ENCODE measurements at places on chromosomes 6 and 20. TPM values are rescaled to one million over a fixed set of nuclear protein-coding genes. Genes with fewer than 3 reads are reported as not detected.

The ACTL10 gene
- 2.7 TPM for total RNA-seq

The CCDC170 gene
- total RNA-seq = 0.56 TPM

The CDKN1A gene
- total RNA-seq = 230 TPM

The PRIM2 gene
- total RNA-seq = 27.1 TPM

The WDR27 gene
- total RNA-seq = 17.4 TPM

The HCRTR2 gene
- not detected for total RNA-seq

The RAE1 gene
- total RNA-seq = 20.6 TPM

The SYTL3 gene
- total RNA-seq = 6.8 TPM

The KCNK16 gene
- total RNA-seq = not detected

The PIGT gene
- 11.9 TPM for total RNA-seq

The DACT2 gene
- total RNA-seq = 2.7 TPM

The KCNB1 gene
- under 0.01 TPM for total RNA-seq

The PTGIS gene
- 191 TPM for total RNA-seq

The RBBP8NL gene
- not detected for total RNA-seq

The TRIM40 gene
- not detected for total RNA-seq

The GLP1R gene
- under 0.01 TPM for total RNA-seq

The TNF gene
- total RNA-seq = not detected

The RBM24 gene
- 5.6 TPM for total RNA-seq

The RNGTT gene
- total RNA-seq = 28.9 TPM

The FUT9 gene
- not detected for total RNA-seq

The HSPA12B gene
- 0.28 TPM for total RNA-seq

The GPX5 gene
- total RNA-seq = not detected

The VGLL2 gene
- total RNA-seq = not detected

The TNFRSF6B gene
- 8.7 TPM for total RNA-seq

The ID4 gene
- 27.0 TPM for total RNA-seq

The TFAP2A gene
- not detected for total RNA-seq

The CAPN11 gene
- total RNA-seq = under 0.01 TPM
